ENCODE measurements at places on chromosomes 7 and 10. TPM values are rescaled to one million over a fixed set of nuclear protein-coding genes. Genes with fewer than 3 reads are reported as not detected.

DNA sequence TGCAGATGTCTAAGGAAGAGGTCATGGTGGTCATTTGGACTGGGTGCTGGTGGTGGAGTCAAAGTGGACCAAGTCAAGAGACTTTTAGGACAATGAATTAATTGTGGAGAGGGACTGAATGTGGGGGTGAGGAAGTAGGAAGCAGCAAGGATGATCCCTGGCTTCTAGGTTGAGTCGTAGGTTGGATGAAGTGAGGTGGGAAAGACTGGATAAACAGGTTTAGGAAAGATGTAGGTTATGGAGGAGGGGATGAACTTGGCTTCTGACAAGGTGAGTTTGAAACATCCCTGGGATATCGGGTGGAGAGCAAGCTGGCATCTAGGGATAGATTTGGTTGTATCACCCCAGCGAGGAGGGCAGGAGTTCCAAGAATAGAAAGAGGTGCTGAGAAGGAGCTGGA lies 7.6 kb downstream of the SEMA4G start:
- DNase-seq, result no peak

GRCh38 chr7:27182285-27182841 lies 2.7 kb downstream of the HOXA11 start:
- no peak for DNase-seq

DNA sequence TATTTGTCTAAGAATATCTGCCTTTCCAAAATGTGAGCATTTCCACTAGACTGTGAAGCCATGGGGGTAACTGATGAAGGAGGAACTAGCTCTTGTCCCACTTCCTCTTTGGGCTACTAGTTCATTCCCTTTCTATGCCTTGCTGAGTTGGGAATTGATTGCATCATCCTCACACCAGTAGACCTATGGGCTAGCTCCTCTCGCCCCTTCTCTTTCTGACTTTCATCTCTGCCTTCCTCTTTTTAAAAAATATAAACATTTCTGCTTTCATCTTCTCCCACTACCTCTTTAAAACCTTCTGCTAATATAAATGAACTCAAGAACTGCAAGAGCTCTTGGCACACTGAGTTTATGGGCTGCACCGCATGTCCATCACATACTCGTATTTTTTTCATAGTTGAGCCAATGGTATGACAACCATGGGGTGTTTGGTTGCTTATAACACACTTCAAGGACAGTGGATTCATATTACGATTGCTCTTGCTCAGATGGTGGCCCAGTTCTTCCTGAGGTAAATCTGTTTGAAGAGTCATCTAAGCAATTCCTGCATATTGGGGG lies 182.0 kb downstream of the REEP3 start:
- peak; percentile 47 for DNase-seq

DNA sequence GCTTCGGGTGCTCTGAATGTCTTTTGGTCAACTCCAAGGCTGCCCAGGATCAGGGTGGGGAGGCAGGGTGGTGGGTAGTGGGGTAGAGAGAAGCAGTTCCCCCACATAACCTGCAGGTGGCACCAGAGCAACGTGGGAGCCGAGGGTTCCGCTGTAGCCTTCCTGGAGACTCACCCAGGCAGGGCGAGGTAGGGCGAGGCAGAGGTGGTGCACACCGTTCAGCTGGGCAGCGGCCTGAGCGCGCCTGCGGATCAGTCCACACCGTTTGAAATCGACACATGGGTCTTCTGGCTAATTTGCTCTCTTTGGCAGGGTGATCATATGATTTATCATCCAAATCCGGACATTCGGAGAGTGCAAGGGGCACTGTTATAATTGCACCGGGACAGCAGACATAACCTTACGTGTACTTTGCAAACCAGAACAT lies 41.4 kb upstream of the MAP3K8 start:
- DNase-seq, result peak; percentile 82

DNA sequence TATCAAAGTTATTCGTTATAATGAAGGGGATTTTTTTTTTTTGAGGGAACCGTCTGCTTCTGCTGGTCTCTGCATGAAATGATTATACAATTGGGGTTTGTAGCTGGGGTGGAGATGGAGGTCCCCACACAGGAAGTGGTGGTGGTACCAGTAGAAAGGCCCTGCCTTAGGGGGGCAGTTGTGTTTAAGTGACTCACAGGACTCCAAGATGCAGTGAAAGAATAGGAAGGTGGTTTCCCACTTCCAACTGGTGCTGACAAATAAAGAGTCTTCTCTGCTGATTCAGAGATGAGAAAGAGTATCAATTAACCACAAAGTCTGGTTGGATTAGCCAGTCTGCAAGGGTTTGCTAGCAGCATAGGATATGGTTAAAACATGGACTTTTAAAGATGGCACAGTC lies 376.0 kb downstream of the SORCS3 start:
- DNase-seq, result no peak

DNA sequence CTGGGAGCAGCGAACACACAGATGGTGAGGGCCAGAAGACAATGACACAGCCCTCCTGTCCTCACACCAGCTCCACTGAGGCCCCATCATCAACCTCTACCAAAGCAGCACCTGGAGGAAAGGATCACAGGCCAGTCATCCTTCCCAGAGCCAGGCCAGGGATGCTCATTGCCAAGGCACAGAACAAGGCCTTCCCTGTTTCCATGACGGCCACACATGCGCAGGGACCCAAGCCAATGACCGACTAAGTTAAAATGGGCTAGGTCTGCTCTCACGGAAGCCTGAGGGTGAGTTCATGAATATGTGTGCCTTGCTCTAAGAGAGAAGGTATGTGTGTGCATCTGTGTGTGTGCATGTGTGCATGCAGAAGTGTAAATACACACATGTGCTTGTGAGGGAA lies 39.6 kb downstream of the COBL start:
- no peak for DNase-seq

DNA sequence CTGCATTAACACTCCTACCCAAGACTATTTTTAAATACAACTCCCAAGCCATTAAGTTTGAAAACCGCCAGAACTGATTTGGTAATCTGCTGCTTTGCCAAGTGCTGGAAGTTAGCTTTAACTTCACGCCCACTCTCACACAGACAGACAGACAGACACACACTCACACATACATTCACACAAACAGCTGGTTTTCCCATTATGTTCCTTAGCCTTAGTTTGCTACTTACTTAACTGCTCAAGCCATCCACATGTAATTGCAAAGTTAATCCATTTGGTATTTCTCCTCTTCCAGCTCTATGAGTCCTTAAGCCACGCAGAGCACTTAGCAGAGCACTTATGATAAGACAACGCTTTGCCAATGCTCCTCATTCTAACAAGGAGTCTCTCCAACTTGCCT lies 8.3 kb downstream of the COBL start:
- no peak for DNase-seq

- DNase-seq, result no peak
These were observed 165.5 kb downstream of the PKD1L1 start for GRCh38 chr7:47782792-47783191.

- DNase-seq, result no peak
These were observed 8.4 kb downstream of the MLXIPL start for GRCh38 chr7:73615886-73616285.

- DNase-seq, result no peak
These were observed 30.8 kb downstream of the FKBP6 start for GRCh38 chr7:73358590-73359275.

GRCh38 chr7:134472572-134473244 lies 13.8 kb upstream of the AKR1B1 start:
- no peak for DNase-seq

DNA sequence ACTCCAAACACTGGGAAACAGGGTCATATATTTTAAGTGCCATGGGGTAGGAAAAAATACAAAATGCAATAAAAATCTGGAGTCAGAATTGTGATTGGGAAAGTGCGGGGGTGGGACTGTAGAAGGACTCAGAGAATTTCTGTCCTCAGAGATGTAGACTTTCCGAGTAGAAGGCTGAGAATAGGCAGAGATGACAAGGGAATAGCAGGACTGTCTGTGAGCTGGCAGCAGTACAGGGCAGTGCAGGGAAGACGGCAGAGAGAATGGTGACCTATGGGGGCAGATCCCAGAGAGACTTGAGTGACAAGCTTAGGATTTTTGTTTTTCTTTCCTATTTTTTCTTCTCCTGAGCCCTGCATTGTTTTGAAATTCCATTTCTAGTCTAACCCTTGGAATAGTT lies 127.6 kb downstream of the SLC16A9 start:
- DNase-seq, result no peak

GRCh38 chr10:45673074-45673648 lies 589 bp upstream of the ZFAND4 start:
- DNase-seq, result no peak

DNA sequence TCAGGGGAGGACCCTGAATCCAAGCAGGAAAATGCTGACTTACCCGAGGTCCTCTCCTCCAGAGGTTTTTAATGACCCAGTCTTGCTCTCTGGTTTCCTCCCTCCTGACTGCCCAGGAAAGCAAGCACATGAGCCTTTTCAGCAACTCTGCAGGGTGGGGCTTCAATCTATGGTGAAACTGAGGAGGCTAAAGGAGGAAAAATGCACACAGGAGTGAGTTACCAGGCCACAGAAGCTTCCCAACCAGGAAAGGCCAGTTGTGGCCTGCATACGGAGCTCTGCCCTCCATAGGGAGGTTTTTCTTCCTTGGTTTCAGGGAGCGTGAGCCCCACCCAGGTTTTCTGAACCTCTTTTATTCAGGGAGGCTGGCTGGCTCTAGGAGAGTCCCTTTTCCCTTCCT lies 14.1 kb upstream of the DLG5 start:
- DNase-seq, result no peak

DNA sequence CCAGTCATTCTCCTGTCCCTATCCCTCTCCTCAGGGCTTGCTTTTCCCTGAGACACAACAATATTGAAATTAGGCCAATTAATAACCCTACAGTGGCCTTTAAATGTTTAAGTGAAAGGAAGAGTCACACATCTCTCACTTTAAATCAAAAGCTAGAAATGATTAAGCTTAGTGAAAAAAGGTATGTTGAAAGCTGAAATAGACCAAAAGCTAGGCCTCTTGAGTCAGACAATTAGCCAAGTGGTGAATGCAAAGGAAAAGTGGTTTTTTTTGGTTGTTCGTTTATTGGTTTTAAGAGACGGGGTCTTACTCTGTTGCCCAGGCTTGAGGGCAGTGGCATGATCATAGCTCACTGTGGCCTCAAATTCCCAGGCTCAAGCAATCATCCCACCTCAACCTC lies 9.7 kb upstream of the ATAD1 start:
- DNase-seq, result no peak

GRCh38 chr7:134527979-134528371 lies 608 bp downstream of the AKR1B10 start:
- DNase-seq, result no peak

The LIPJ gene
- 0.39 TPM for total RNA-seq

The OR9A2 gene
- total RNA-seq, result not detected

The GJD4 gene
- not detected for total RNA-seq

The OR2A7 gene
- 1.3 TPM for total RNA-seq

The VIPR2 gene
- not detected for total RNA-seq

The PMPCB gene
- 70.9 TPM for total RNA-seq

The CHAT gene
- total RNA-seq, result not detected

The HMX3 gene
- not detected for total RNA-seq

The WASHC2A gene
- total RNA-seq, result 68.8 TPM

The RARRES2 gene
- total RNA-seq, result 0.46 TPM

The TMUB1 gene
- 44.4 TPM for total RNA-seq

Measured in B cell (primary cell).